ENCODE measurements at places on chromosomes 2 and 18.

- DNase-seq, result no peak
Measured at GRCh38 chr18:39198376-39198775, 1632.8 kb upstream of the CELF4 start.

DNA sequence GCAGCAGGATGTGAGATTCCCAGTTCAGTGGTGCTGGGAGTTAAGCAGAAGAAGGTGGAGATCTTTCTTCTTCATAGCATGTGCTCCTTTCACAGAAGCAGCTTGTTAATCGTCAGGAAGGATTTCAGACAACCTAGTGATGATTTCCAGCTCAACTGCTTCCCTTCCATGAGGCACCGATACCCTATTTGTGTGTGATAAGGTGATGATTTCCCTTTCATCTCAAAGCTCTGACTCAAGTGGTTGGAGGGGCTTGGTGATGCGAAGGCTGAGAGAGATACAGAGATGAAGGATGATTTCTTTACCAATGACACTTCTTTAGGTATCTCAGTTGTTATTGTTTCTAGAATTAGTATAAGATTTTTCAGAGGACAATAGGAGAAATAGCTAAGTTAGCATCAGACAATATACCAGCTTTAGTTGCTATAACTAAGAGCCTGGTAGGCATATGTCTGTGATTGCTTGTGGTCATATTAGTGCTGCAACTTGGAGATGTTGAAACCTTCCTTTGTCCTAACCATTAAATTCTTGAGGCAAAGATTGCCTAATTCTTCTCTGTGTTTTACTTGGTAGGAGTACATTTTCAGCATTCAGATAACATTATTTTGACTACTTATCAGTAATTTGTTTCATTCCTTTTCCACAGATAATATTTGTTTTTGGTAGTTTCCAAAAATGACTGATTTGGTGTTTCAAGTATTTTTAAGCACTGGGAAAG, 111.3 kb downstream of the PLCL1 start:
- peak; percentile 66 for DNase-seq

DNA sequence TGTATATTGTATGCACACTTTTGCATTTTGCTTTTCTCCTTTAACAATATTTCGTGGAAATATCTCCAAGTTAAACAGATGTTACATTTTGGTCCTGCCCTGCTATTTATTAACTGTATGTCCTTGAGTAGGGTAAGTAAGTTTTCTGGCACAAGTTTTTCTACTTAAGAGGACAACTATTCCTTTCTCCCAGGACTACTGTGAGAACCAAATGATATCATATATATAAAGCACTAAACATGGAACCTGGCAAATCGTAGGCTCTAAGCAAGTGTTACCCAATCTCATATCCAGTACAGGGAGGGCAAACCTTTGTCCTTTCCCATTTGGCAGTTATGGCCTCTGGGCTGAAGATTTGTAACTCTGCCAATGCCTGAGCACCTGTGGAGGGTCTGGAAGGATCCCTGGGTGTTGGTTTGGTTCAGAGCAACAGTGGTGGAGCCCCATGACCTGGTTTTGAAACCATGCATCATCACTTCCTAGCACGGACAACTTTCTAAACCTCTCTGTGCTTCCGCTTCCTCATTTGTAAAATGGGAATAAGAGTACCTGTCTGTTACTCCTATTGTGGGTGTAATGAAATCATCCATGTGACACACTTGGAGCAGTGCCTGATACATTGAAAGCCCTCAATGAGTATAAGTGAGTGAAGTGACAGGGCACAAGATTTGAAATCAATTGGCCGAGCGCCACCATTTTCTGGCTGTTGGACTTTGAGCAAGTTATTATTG, 28.3 kb upstream of the ICOS start:
- DNase-seq, result peak; percentile 58

DNA sequence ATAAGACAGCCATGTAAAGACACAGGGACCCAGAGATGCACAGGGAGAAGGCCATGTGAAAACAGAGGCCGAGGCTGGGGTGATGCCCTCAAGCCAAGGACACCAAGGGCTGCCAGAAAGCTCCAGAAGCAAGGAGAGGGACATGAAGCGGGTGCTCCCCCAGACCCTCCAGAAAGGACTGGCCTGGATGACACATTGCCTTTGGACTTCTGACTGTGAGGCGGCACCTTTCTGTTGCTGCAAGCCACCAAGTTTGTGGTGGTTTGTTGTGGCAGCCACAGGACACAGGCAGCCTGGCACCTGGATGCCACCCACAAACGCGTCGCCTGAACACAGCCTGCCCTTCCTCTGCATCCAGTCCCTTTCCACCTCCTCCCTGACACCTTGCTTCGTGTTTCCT, 67.1 kb downstream of the RHOB start:
- no peak for DNase-seq

- no peak for DNase-seq
Measured at GRCh38 chr2:118878531-118879149, 31.2 kb upstream of the EN1 start.

DNA sequence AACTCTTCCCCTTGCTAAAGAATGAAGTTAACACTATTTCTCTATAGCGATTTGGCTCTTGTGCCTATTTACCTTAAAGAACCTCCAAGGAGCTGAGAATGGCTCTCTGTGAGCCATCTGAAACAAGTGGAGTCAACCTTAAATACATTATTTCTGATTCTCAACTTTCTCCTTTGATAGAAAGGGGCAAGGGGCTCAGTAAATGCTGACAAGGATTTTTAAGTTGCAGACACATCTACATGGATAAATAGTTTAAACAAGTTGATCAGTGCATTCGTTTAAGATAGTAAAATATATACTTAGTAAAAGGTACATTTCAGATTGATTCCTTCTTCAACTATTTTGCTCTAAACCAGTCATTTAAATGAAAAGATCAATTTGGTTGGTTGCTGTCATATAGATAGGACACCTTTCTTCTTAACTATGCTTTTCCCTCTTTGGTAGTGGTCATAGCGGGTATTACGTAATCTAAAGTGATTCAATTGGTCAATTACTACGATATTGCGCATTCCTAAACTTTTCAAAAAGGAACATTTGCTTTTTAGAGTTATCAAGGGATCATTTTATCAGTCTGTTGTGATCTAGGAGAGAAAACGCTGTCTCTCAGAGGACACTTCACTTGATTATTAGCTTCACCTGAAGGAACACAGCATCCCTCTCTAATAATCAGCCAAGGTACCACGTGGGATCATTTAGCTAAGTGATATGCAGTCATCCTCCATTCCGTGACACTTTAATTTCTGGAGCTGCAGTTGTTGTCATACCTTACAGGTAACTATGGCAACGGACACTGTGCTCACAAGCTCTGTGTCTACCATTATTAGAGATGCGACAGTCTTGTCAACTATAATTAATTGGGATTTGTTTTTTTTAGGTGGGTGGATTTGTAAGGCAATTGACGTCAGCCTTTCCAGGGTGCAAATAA, 50.9 kb upstream of the KCNE4 start:
- DNase-seq, result no peak

GRCh38 chr18:61870151-61870550, 22.7 kb downstream of the RNF152 start:
- DNase-seq, result no peak

DNA sequence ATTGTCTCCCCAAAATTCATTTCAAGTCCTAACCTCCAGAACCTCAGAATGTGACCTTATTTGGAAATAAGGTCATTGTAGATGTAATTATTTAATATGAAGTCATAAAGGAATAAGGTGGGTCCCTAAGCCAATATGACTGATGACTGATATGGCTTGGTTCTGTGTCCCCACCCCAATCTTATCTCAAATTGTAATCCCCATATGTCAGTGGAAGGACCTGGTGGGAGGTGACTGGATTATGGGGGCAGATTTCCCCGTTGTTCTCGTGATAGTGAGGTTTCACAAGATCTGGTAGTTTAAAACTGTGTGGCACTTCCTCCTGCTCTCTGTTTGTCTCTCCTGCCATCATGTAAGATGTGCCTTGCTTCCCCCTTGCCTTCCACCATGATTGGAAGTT, 43.0 kb upstream of the BCL11A start:
- DNase-seq, result no peak

GRCh38 chr2:170409164-170409535, 231.2 kb downstream of the MYO3B start:
- peak; percentile 35 for DNase-seq

- no peak for DNase-seq
Measured at GRCh38 chr2:227849906-227850305, 21.5 kb upstream of the DAW1 start.

GRCh38 chr2:120279708-120280107, 27.1 kb downstream of the RALB start:
- peak; percentile 75 for DNase-seq

DNA sequence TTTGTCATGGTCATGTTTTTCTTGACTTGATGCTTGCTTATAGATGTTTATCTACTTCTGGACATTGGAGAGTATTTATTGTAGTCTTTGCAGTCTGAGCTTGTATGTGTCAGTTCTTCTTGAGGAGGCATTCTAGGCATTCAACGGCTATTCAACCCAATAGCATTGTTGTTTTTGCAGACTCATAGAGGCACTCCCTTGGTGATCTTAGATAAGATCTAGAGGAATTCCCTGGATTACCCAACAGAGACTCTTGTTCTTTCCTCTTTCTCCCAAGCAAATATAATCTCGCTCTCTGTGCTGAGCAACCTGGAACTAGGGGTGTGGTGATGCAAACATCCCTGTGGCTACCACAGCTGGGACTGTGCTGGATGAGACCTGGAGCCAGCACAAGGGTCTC, 40.4 kb downstream of the SYT4 start:
- no peak for DNase-seq

DNA sequence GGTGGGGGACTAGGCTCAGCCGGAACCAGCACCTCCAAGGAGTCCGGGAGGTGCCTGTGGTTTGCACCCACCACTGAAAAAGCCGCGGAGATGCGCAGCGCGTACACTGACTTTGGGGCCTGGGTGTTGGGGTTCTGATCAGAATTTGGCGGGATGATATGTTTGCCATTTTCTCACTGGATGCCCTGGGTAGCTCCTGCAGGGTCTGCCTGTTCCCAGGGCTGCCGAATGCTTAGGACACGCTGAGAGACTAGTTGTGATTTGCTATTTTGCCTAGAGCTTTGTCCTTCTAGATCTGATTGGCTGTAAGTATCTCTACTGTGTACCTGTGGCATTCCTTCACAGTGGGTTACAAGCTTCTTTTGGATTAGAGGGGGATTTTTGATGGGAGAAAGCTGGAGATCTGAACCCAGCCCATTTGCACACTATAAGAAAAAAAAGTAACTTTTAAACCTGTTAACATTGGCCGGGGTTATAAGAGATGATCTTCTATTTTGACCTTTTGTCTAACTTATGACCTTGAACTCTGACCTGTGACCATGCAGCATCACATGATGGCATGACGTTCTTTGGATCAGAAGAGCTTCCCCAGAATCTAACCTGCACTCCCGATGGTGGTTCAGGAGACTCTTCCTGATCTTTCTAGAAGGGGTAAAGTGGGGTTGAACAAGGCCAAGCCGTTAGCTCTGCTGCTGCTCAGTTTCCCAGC, 1.6 kb downstream of the KCNE4 start:
- no peak for DNase-seq

- no peak for DNase-seq
Measured at GRCh38 chr2:98869272-98869641, 66.8 kb downstream of the CRACDL start.

DNA sequence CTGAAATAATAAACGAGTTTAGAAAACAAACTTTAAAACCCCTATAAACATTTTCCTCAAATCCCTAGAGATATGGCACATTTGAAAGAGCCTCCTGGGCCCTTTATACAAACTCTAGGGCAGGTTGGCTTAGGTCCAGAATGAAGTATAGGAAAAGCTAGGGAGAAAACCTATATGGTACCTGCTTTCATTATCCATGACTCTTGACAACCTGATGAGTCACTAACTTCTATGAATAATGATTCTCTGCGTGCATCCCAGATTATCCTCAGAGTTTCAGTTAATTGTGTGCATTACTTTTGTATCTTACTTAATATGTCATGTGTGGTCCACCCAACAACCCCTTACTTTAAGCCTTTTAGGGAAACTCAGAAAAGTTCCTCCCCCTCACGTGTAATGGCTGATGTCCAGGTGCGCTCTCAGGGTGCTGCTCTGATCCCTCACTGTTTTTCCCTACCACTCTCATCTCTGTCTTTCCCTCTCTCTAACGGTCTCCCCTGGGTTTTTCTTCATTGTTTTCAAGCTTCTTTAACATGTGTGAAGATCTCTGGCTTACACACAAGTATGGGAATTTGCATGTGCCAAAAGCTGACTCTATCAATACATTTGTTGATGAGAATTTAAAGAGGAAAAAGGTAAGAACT, 78.5 kb downstream of the LRP1B start:
- DNase-seq, result no peak

- DNase-seq, result no peak
Measured at GRCh38 chr18:57915248-57915647, 112.1 kb upstream of the ATP8B1 start.

GRCh38 chr2:186309901-186310300, 176.2 kb upstream of the ZC3H15 start:
- no peak for DNase-seq

DNA sequence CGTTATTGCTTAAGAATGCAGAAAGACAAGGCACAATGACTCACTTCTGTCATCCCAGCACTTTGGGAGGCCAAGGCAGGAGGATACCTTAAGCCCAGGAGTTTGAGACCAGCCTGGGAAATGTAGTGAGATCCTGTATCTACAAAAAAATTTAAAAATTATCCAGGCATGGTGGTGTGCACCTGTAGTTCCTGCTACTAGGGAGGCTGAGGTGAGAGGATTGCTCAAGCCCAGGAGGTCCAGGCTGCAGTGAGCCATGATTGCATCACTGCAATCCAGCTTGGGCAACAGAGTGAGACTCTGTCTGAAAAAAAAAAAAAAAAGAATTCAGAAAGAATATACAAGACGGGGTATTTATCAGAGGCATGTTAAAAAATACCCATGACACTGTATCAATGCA, 182.0 kb upstream of the SPOPL start:
- DNase-seq, result no peak

- peak; percentile 22 for DNase-seq
Measured at GRCh38 chr2:210477496-210477895, 937 bp upstream of the LANCL1 start.

DNA sequence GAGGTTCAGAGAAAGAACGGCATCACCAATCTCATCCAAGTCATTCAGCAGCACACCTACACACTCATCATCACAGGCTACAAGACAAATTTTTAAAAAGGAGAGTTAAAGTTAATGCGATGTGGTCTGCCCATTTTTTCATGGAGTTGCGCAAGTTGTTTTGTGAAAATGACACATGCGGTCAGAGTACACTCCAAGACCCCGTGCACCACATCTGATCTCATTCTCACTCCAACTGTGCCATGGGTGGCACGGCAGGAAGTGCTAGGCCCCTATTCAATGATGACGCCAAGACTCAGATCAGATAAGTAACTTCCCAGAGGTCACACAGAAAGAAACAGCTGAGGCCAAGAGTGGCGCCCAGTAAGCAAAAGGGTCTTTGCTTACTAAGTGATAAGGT, 119.8 kb downstream of the LAMA1 start:
- DNase-seq, result no peak

- DNase-seq, result no peak
Measured at GRCh38 chr2:64899081-64899865, 89.9 kb upstream of the SLC1A4 start.

- no peak for DNase-seq
Measured at GRCh38 chr2:19035238-19035637, 323.2 kb downstream of the OSR1 start.

All from HL-60 (cell line).